Colonic mucosa (tissue), 4 donors: ENCODE measurements at places on chromosomes 2 and 18.

GRCh38 chr2:224885836-224886547 is 156.3 kb downstream of the DOCK10 start:
- DNase-seq: no peak

- DNase-seq: no peak
Observed at GRCh38 chr2:224025874-224026273, 13.2 kb downstream of the SERPINE2 start.

GRCh38 chr18:66795051-66795450 is 191.2 kb upstream of the CDH19 start:
- no peak for DNase-seq

- no peak for DNase-seq
Observed at GRCh38 chr2:46003903-46004473, 293.2 kb upstream of the EPAS1 start.

GRCh38 chr2:1402064-1402463 is 11.2 kb upstream of the TPO start:
- DNase-seq: no peak

- no peak for DNase-seq
Observed at GRCh38 chr2:11050565-11050964, 104.7 kb upstream of the SLC66A3 start.
